ENCODE measurements at places on chromosomes 4 and X.

GRCh38 chrX:18290200-18290599 is 64.3 kb downstream of the SCML2 start:
- no peak for DNase-seq

GRCh38 chr4:154189346-154189745 is 302.3 kb downstream of the DCHS2 start:
- DNase-seq = no peak

DNA sequence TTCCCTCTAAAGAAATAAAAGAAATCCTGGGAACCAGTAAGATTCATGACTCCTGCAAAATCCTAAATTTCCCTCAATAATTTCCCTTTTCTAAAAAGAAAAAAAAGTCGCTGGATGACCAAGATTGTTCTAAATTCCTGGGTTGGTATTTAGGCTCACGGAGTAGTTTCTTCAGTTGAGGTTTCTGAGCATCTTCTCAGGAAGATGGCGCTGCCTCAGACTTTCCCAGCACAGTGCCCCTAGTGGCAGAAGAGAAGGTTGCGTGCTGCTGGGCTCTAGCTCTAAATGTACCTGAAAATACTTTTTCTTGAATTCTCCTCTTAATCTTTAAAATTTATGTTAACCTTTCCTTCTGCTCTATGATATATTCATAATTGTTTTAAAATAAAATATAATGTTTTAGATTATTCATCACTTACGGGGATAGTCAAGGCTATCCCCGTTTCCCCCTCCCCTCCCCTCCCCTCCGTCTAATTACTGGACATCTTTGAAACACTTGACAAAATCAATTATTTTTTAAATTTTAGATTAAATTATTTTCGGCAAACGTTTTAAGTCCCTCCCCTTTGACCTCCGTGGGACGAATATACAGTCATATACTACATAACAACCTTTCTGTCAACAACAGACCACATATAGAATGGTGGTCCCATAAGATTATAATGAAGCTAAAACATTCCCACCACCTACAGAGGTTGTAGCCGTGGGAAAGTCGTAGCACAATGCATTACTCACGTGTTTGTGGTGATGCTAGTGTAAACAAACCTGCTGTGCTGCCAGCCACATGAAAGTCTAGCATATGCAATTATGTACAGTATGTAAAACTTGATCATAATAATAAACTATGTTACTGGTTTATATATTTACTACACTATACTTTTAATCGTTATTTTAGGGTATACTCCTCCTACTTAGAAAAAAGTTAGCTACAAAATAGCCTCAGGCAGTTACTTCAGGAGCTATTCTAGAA is 41.0 kb upstream of the GATB start:
- DNase-seq = peak; percentile 29

GRCh38 chr4:54254116-54254914 is 25.2 kb downstream of the PDGFRA start:
- no peak for DNase-seq

DNA sequence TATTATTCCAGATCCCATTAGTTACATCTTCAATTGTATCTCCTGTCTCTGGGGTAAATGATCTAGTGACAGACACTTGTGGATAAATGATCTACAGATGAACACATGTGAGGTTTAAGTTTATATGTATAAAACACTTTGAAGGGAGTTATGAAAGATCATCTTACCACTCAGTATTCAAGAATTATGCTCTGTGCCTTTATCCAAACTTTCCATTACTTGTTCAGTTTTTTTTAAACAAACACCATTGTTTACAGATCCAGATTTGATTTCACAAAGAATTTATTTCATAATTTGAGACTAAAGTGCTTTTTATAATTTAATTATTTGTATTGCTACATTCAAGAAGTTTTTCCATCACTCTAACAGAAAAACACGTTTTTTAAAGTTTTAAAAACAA is 142.5 kb downstream of the HHIP start:
- DNase-seq = no peak

DNA sequence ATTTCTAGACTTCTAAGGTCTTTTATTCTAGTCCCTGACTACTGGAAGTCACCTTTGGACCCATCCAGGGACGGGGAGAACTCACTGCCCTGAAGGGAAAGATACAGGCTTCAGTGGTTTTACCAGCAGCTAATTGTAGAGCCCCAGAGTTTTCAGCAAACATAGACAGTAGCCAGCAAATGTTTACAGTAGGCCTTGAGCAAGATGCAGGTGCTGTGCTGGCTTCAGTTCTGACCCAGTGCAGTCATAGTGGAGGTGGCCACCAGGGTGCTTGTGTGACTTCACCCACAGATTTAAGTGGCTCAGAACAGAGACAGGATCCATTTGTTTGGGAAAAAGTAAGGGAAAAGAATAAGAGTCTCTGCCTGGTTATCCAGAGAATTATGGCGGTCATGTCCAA is 384.4 kb upstream of the AR start:
- no peak for DNase-seq

- no peak for DNase-seq
These were observed 17.3 kb downstream of the HTRA3 start for GRCh38 chr4:8286719-8287342.

- no peak for DNase-seq
These were observed 185.7 kb downstream of the UNC5C start for GRCh38 chr4:95362906-95363558.

GRCh38 chrX:2492531-2493218 is 8.1 kb downstream of the DHRSX start:
- DNase-seq = no peak

DNA sequence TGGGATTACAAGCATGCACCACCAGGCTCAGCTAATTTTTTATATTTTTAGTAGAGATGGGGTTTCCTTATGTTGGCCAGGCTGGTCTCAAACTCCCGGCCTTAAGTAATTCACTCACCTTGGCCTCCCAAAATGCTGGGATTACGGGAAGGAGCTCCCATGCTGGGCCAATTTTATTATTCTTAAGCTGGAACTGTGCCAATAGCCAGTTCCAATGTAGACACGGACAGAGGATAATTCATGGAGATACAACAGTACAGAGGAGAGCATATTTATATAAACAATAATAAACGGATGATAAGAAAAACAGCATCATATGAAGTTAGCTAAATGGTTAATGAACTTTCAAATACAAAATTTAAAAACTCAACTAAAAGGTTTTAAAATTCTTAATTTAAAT is 87.8 kb downstream of the PPA2 start:
- DNase-seq = no peak

- DNase-seq = no peak
These were observed 24.0 kb downstream of the LRP2BP start for GRCh38 chr4:185371702-185372101.

DNA sequence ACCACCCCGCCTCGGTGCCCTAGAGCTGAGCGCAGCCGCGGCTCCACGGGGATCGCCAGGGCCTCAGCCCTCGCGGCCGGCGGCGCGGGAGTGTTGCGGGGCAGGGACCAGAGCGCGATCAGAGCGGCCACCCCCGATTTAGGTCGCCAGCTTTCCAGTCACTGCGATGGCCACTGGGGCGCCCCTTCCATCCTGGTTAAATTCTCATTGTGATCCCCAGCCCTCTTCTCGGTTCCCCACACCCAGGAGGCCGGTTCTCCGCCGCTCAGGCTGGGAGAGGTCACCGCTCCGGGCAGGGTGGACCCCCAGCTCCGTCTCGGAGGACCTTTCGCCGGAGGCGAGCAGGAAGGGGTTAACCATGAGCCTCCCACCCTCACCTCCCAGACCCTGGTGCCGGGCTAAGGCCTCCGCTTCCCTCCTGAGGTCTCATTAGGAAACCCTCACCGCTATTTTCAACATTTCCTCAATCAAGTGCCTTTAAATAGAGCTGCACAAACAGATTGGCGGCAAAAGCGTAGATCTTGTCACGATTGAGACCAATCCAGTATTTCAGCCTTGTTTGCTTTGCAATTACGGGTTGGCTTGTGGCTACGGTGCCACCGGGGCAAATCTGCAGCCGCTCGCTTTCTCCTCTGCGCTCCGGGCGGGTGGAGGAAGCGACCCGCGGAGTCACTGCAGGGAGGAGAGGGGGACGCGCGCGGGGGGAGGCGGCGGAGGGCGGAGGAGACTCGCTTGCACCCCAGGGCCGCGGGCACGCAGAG is 8.3 kb upstream of the HAND2 start:
- DNase-seq = no peak

DNA sequence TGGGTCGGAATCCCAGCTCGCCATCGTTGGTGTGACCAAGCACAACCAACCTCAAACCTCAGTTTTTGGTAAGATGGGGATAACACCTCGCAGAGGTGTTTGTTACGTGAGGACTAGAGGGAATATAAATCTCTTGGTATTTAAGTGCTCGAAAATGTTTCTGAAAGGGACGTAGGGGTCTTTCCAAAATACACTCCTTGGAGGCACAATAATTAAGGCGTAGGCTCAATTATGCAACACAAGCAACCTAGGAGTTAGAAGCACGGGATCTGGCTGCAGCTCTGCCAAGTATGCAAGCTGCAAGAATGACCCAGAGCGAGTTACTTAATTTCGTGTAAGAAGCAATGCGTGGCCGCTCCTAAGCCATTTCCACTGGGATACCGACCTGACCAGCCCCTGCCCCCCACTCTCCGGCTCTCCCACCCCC is 552 bp downstream of the ADH5 start:
- DNase-seq = no peak

GRCh38 chr4:189765301-189765700 is 175.4 kb upstream of the FRG1 start:
- no peak for DNase-seq

- DNase-seq = no peak
These were observed 24.8 kb downstream of the CPE start for GRCh38 chr4:165403637-165404036.

DNA sequence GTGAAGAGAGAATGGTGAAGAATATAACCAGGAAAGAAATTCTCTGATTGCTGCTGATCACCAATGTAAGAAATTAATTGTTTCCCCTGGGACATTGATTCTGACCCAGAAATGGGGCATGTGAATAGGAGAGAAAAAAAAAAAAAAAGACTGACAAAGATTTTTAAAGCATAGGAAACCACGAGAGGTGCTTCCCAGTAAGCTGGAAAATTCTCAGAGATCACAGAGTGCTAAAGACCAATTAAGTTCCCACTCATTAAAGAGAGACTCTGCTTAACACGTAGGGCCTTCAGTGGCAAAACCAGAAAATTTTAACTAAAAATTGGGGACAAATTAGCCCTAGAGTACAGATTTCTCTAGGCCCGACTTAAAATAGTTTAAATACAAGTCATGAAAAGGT is 604.4 kb downstream of the ARAP2 start:
- DNase-seq = no peak

- no peak for DNase-seq
These were observed at the start of gene GPR50 for GRCh38 chrX:151176231-151176750. Gene GPR50 (plus strand): TSS chrX:151176584. CDS start chrX:151176722, 138 bp downstream.

DNA sequence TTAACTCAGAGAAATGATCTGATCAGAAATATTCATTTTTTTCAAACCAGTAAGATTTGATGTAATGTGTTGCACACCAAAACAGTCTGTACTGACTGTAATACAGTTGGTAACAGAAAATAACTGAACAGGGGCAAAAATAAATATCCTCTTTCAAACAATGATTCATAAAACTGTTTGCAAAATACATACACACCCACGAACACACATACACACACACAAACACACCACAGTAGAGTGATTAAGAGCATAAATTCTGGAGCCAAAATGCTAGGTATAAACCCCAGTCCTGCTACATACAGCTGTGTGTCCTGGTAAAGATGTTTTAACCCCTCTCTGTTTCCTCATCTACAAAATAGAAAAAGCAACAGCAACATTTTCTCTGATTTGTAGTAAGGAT is 376.6 kb downstream of the PDGFC start:
- DNase-seq = no peak

DNA sequence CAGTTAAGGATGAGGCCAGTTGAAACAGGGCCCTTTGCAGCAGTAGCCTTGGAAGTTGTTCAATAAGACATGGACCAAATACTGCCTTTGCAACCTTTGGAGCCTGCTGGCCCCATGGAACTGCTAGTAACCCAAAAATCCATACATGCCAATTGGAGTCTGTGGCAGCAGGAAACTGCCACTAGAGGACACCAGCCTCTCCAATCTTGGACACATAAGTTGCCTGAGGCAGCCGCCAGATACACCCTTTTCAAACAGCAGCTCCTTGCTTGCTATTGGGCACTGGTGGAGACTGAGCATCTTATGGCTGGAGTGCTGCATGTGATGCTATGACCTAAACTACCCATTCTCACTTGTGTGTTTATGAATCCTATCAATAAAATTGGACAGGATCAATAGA is 14.8 kb upstream of the LAP3 start:
- DNase-seq = no peak

DNA sequence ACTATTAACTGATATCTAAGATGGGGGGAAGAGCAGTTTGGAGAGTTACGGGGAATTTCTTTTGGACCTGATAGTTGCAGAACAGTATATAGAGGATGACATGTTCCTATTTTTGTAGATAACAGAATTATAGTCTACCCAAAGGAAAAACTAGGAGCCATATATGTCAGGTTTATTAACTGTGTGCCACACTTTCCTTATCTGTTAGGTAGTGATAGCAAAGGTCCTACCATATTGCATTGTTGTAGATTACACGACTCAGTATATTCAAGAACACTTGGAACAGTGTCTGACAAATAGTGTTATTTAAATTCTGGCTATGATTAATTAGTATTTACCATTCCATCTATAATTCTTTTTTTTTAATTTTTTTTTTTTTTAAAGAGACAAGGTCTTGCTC is 175.3 kb downstream of the NR3C2 start:
- DNase-seq = no peak
